Myometrial cell (primary cell): ENCODE measurements at places on chromosomes 2 and 18. TPM values are rescaled to one million over a fixed set of nuclear protein-coding genes. Genes with fewer than 3 reads are reported as not detected.

The SOX11 gene
- 0.18 and 0.29 TPM in 2 replicates for total RNA-seq

The CXCR1 gene
- not detected in 2 replicates for total RNA-seq

The ANKRD30B gene
- not detected in 2 replicates for total RNA-seq

The DNAJB2 gene
- total RNA-seq = 30.0 and 37.2 TPM in 2 replicates

The HOXD11 gene
- 6.6 and 9.4 TPM in 2 replicates for total RNA-seq

The CYP27C1 gene
- total RNA-seq = not detected in 2 replicates

The COL5A2 gene
- 517 and 572 TPM in 2 replicates for total RNA-seq

The CKAP2L gene
- 4.0 and 7.6 TPM in 2 replicates for total RNA-seq

The SCN9A gene
- total RNA-seq = 15.0 and 15.2 TPM in 2 replicates

The TCF23 gene
- not detected in 2 replicates for total RNA-seq

The LCT gene
- total RNA-seq = 0.29 TPM in 1 of 2 replicates, not detected in the other

The KLHL29 gene
- total RNA-seq = 2.6 and 5.0 TPM in 2 replicates

The CFC1 gene
- not detected in 2 replicates for total RNA-seq
